Astrocyte of the cerebellum (primary cell): ENCODE measurements at places on chromosomes 2 and 18.
A peak's percentile ranks its signal among the peaks of the same experiment; 100 is the strongest.

GRCh38 chr18:58361212-58361611, 267.7 kb downstream of the ALPK2 start:
- DNase-seq, result no peak

DNA sequence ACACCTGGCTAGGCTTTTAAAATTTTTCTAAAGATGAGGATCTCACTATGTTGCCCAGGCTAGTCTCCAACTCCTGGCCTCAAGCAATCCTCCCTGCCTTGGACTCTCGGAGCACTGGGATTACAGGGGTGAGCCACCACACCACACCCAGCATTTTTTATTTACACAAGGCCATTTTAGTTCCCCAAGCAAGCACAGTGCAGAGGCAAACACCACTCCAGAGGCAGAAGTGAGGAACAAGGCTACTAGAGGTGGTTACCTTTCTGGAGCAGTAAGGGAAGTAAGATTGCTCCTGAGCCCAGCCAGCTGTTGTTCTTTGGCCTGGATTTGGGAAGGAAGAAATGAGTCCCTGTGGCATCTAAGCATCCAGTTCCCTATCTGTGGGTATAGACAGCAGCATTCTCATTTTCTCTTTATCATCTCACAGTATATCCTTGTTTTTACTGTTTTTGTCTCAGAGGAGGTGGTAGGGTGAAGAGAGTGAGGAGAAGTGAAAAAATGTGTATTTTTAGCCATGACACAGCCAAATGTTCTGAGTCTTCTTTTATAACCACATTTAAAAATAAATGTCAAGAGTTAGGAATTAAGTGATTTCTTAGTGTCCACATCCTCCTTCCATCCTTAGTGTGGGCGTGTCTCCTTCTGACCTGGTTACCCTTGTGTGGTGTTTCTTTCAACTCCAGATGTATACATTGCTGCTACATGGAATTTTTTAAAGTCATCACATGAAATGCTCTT, 10.5 kb upstream of the TTC39C start:
- no peak for DNase-seq

DNA sequence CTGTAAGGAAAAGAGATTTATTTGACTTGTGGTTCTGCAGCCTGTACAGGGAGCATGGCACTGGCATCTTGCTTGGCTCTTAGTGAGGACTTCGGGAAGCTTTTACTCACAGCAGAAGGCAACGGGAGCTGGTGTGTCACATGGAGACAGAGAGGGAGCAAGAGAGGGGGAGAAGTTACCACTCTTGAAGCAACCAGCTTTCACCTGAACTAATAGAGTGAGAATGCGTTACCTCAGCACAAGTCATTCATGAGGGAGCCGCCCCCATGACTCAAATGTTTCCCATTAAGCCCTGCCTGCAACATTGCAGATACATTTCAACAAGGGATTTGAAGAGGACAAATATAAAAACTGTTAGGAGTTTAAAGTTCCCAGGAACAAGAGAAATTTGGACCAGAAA, 190.0 kb downstream of the CYRIA start:
- no peak for DNase-seq

GRCh38 chr2:105954891-105955290, 210.2 kb downstream of the NCK2 start:
- no peak for DNase-seq

- no peak for DNase-seq
Observed at GRCh38 chr2:44367591-44367990, 5.8 kb downstream of the CAMKMT start.

GRCh38 chr2:212962691-212963090, 188.7 kb downstream of the IKZF2 start:
- no peak for DNase-seq

- peak; percentile 1 for DNase-seq
Observed at GRCh38 chr2:80255918-80256781, 48.4 kb downstream of the LRRTM1 start.

- no peak for DNase-seq
Observed at GRCh38 chr2:148880636-148881035, 5.6 kb downstream of the KIF5C start.

- DNase-seq, result no peak
Observed at GRCh38 chr2:9152975-9153642, 53.5 kb upstream of the ASAP2 start.

DNA sequence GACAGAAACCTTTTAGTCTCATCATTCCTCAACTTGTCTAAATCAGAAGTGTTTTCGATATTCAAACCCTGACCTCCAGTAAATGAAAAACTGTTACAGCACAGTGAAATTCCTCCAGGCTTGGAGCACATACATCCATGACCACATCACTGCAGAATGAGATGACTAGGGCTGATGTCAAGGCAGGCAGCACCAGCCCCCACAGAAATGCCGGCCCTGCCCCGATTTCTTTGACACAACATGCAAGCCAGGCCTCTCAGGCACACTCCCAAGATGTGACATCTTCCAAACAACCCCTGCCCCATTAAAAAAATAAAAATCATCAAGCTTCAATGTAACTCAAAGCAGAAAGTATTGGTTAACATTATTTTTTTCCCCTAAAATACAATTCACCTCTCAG, 103.3 kb downstream of the CTAGE1 start:
- peak; percentile 37 for DNase-seq

- no peak for DNase-seq
Observed at GRCh38 chr2:153235516-153235915, 243.0 kb downstream of the RPRM start.

DNA sequence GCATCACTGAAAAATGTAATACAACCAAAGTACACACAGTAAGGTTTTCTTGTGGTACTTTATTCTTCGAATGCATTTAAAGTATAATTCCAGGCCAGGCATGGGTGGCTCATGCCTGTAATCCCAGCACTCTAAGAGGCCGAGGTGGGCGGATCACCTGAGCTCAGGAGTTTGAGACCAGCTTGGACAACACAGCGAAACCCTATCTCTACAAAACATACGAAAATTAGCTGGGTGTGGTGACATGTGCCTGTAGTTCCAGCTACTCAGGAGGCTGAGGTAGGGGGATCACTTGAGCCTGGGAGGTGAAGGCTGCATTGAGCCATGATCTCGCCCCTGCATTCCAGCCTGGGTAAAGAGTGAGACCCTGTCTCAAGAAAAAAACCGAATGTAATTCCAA, 3.9 kb upstream of the TTC39C start:
- no peak for DNase-seq

DNA sequence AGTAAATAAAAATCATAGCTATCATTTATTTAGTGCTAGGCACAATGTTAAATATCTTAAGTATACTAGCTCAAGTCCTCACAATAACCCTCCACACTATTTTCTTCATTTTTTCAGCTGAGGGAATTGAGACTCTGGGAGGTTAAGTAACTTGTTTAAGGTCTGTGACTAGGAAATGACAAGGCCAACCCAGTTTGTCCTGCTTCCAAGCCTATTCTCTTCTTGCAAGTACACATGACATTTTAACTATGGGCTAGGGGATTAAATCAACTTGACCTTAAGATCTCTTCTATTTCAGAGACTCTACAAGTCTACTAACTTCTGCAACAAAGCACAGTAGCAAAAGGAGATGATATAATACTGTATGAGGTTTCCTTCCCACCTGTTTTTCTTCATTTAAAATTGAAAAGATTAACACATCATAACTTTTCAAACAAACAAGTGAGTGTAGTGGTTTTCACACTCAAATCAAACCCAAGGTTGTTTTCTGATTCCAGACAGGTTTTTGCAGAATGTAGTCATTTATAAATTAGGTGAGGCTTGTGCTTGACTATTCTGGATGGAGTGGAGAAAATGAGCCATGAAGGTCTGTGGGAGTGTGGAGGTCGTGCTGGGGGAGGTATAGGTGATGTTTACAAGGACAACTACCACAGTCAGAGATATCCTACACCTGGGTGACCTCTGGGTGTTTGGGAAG, 57.0 kb downstream of the CD28 start:
- DNase-seq, result no peak

- DNase-seq, result no peak
Observed at GRCh38 chr2:109352056-109352897, 223.3 kb downstream of the SH3RF3 start.

- no peak for DNase-seq
Observed at GRCh38 chr2:85990084-85990483, 101.3 kb upstream of the ST3GAL5 start.

DNA sequence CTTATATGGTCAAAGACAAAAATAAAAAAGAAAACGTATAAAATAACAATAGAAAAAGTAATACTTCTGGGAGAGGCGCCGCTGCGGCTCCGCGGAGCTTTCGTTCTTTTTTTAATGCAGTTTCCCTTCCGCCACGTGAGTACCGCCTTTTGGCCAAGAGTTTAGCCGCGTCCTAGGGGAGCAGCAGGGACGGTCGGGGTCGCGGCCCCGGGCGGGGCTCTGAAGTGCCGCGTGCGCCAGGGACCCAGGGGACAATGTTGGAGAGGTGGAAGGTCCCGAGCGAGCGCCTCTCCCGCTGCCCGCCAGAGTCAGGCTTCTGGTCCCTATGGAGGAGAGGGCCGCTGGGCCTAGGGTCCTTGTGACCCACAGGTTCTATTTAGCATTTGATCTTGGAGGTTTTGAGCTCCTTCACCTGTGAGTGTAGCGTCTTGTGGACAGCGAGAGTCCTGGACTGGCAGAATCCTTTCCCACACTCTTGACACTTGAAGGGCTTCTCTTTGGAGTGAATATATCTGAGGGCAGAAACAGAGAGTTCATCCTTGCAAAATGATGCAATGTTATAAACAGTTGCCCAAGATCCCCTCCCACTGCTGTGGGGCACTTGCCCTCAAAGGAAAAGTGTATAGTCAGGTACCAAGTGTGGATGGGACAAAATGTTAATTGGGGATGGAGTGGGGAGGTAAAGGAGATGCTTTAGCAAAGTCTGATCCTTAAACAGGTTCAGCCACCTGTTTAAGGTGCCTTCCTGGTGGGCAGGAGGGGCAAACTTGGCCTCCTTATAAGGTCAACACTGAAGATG, 6.3 kb downstream of the OSR1 start:
- no peak for DNase-seq

DNA sequence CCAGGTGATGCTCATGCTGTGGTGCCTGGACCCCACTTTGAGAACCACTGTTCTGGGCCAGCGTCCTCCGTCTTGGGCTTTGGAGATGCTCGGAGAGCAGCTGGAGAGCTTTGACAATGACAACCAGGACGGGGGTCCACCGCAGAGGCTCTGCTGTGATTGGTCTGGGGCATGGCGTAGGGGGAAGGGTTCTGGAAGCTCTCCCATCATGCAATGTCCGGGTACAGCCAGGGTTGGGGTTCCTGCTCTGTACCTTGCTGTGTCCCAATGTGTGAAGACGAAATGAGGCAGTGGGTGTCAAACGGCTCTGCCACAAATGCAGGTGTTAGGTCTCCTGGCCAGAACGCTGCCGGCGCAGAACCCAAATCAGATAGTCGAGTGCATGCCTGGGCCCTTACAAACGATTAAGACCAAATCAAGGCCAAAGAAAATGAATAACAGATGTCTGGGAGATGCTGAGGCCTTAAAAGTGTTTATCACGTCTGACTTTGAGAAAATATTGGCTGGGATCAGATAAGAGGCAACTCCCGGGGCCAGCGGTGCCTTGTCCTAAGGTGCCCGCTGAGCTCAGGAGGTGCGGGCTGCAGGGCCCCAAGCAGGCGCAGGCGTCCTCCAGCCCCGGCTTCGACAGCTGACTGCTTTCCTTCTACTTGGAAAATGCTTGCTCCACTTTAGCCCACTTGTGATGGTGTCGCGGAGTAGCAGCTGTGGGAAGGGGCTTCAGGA, 117.2 kb downstream of the VAPA start:
- no peak for DNase-seq

- DNase-seq, result no peak
Observed at GRCh38 chr2:102895376-102895775, 133.5 kb downstream of the TMEM182 start.

DNA sequence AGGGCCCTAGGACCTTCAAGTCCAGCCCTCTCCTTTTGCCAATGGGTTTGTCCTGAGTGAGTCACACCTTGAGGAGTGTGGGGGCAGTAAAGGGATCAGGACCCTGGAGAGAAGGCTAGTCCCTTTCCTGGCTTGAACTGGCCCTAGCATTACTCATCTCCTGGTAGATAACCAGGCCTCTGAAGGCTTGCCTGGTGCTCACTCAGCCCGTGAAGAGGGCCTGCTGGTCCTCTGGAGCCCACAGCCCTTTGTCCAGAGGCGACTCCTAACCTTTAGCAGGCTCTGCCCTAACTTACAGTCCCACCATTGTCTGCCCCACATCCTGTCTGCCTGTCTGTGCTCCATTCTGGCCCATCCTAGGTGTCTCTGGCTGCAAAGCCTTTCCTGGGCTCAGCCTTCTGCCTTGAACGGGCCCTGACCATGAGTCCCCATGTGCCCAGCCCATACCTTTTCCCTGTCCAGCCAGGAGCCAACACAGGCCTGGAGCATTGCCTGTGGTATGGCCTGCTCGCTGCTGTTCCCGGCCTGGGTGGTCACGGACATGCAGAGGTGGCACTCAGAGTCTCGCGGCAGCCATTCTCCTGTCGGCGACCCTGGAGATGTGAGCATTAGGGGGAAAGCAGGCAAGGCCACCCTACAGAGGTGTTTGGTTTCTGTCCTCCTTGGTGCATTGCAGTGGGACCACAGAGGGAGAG, 5.0 kb downstream of the SFTPB start:
- peak; percentile 66 for DNase-seq

DNA sequence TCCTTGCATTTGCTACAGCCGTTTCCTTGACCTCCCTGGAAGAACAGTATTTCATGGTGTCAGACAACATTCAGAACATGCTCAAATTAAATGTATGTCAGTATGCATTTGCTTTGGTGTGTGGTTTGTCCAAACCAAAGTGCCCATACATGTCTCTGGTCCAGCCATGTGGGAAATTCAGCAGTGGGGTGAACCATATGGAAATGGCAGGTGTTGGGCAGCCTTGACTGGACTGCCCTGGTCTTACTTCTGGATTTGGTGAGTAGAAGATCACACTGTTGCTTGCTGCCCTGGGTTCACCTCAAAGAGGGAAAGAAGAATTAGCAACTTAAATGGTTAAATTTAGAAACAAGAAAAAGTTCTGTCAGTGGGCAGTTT, 84.5 kb downstream of the MSH2 start:
- no peak for DNase-seq

DNA sequence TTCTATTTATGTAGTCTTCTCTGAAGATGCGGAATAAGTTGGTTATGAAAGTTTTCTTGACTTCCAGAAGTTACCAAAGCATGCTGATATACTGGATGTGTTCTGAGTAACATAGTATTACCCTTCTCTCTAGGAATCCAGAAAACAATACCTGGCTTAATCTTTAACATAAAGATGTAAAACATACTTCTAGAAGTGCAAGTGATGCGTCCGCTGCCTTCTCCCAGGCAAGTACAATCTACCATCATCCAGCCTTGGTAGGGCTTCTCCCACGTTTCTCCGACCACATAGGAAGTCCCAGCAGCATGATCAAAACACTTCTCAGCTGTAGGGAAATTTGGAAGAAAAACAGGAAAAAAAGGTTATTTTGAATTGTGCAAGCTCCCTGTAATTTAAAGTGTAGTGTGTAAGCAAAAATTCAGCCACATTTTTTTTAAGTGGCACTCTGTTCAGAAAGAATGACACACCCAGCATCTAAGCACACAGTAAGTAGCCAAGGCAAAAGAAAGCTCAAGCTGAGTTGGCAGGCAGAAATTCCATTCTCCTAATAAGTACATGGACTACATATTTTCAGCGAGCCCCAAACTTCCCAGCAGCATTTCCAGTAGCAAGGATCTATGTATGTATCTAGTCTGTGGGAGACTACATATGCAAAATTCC, 5.2 kb downstream of the FN1 start:
- DNase-seq, result no peak
